Glutamatergic neuron (in vitro differentiated cells): ENCODE measurements at places on chromosomes 2 and 18. TPM values are rescaled to one million over a fixed set of nuclear protein-coding genes. Genes with fewer than 3 reads are reported as not detected.

DNA sequence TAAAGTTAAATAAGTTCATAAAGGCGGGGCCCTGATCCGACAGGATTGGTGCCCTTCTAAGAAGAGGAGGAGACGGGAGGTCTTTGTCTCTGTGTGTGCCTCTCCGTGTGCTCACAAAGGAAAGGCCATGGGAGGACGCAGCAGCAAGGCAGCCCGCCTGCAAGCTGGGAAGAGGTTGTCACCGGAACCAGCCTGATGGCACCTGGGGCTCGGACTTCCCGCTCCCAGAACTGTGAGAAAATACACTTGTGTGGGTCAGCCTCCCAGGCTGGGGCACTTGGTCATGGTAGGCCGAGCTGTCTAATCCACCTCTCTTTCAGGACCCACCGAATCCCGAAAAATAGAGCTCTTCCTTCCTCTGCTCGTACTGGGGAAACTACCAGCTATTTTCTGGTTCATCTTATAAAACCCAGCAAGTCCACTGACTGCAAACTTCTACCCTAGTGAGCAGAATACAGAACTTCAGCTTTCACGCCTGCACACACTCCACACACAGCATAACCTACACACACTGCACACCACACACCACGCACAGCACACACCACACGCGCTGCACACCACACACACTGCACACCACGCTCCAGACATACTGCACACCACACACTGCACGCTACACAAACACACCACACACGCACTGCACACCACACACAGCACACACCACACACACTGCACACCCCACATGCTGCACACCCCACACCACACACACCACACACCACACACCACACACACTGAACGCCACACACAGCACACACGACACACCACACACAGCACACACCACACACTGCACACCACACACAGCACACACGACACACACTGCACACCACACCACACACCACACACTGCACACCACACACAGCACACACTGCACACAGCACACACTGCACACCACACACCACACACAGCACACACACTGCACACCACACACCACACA lies 58.1 kb downstream of the ASB1 start:
- no peaks in the 10 kb centered on the region for H3K36me3 ChIP-seq
- H3K4me3 ChIP-seq, result no peak overlapping the region
- H3K27me3 ChIP-seq, result no peaks in the 10 kb centered on the region

- no peak overlapping the region for H3K27ac ChIP-seq
- H3K36me3 ChIP-seq, result no peaks in the 10 kb centered on the region
- no peak overlapping the region for H3K4me3 ChIP-seq
- DNase-seq, result no peak
Measured at GRCh38 chr2:23524261-23524706, 139.3 kb downstream of the KLHL29 start.

- H3K27ac ChIP-seq, result no peak overlapping the region
- no peaks in the 10 kb centered on the region for H3K4me1 ChIP-seq
- no peak for DNase-seq
- no peaks in the 10 kb centered on the region for H3K36me3 ChIP-seq
- no peak overlapping the region for H3K4me3 ChIP-seq
- H3K27me3 ChIP-seq, result no peaks in the 10 kb centered on the region
Measured at GRCh38 chr18:35334212-35334611, 10.0 kb downstream of the ZNF24 start.

The TRAK2 gene
- total RNA-seq, result 58.9 TPM

GRCh38 chr2:118269408-118270051 lies 181.3 kb downstream of the INSIG2 start:
- H3K27me3 ChIP-seq, result no peaks in the 10 kb centered on the region
- no peaks in the 10 kb centered on the region for H3K36me3 ChIP-seq
- H3K4me3 ChIP-seq, result no peak overlapping the region
- no peak overlapping the region for H3K27ac ChIP-seq
- no peak for DNase-seq

- peaks cover 1% of the 10 kb centered on the region for H3K27me3 ChIP-seq
- H3K4me1 ChIP-seq, result peaks cover 19% of the 10 kb centered on the region
- H3K4me3 ChIP-seq, result no peak overlapping the region
- H3K36me3 ChIP-seq, result no peaks in the 10 kb centered on the region
Measured at GRCh38 chr18:7668392-7668791, 101.3 kb downstream of the PTPRM start.

The CDH2 gene
- total RNA-seq, result 224 TPM

DNA sequence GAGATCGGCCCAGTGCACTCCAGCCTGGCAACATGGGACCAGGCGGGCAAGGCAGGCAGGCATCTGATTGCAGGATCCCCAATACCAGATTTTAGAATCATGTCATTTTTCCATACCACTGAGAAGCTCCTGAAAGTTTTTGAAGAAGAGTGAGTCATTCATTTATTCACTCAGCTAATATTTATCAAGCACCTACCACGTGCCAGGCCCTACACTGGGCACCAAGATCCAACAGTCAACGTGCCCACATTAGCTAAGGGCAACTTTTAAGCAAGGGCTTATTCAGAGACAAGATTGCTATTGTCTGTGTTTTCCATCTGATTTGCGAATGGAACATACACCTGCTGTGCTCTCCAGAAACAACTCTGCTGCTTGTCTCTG lies 126.8 kb upstream of the LGALSL start:
- no peaks in the 10 kb centered on the region for H3K36me3 ChIP-seq
- no peak overlapping the region for H3K27ac ChIP-seq
- peaks cover 37% of the 10 kb centered on the region for H3K4me1 ChIP-seq
- peaks cover 7% of the 10 kb centered on the region for H3K27me3 ChIP-seq

The UGT1A5 gene
- not detected for total RNA-seq

The EPAS1 gene
- total RNA-seq, result not detected

The CFAP221 gene
- 0.34 TPM for total RNA-seq

GRCh38 chr18:69982417-69982816 lies 34.7 kb upstream of the CD226 start:
- no peaks in the 10 kb centered on the region for H3K4me1 ChIP-seq
- no peak overlapping the region for H3K4me3 ChIP-seq
- no peak for DNase-seq
- peaks cover 4% of the 10 kb centered on the region for H3K27me3 ChIP-seq
- peaks cover 15% of the 10 kb centered on the region for H3K36me3 ChIP-seq

The LIMS1 gene
- 18.5 TPM for total RNA-seq

DNA sequence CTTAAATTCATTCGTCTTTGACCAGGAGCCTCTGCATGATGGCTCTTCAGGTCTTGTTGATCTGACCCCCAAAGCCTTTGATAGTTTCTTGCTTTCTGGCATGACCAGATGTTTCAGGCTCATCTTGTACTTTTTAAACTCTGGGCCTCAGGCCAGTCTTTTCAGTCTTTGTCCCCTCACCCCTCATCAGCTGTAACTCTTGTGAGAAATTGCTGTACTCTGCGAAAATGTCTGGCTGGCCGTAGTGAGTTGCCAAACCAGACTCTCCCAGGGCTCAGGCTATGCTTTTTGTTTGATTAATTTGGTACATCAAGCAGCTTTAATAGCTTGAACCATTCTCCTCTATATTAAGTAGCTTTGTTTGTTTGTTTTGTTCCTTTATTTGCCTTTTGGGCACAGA lies 75.9 kb downstream of the BABAM2 start:
- peaks cover 19% of the 10 kb centered on the region for H3K36me3 ChIP-seq
- DNase-seq, result no peak
- H3K4me3 ChIP-seq, result no peak overlapping the region
- H3K27me3 ChIP-seq, result no peaks in the 10 kb centered on the region
- H3K4me1 ChIP-seq, result no peaks in the 10 kb centered on the region

GRCh38 chr2:54559593-54560145 lies 103.5 kb downstream of the SPTBN1 start:
- peak overlapping the region; percentile 88 for H3K4me3 ChIP-seq
- peak overlapping the region; percentile 34 for H3K27ac ChIP-seq
- peaks cover 45% of the 10 kb centered on the region for H3K4me1 ChIP-seq
- peak; percentile 19 for DNase-seq

The LYG2 gene
- total RNA-seq, result not detected

GRCh38 chr2:74947703-74948102 lies 10.7 kb upstream of the POLE4 start:
- no peak for DNase-seq
- H3K27ac ChIP-seq, result no peak overlapping the region
- no peaks in the 10 kb centered on the region for H3K4me1 ChIP-seq
- H3K27me3 ChIP-seq, result peaks cover 1% of the 10 kb centered on the region
